WTC11 (cell line): ENCODE measurements at places on chromosomes 2 and 18.

- no peak for DNase-seq
These were observed 309.7 kb downstream of the IRS1 start for GRCh38 chr2:226489775-226490541.

- no peak for DNase-seq
These were observed 133.5 kb downstream of the FAM124B start for GRCh38 chr2:224268441-224268840.

DNA sequence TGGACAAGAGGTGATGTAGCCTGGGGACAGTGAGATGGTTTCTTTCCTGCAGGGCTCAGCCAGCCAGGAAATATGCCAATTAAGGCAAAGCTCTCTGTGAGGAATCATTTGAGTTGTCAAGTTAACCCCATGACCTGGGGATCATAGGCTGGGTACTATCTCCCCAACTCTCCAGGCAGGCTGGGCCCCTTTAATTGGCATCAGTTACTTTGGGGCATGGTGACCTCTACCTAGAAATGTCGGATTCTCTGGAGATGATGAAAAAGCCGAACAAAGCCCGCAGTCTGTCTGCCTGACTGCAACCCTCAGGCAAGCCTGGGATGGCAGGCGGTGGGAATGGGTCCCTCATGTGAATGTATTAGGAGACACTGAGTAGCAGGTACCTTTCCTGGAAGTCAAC lies 193.5 kb upstream of the SMAD2 start:
- DNase-seq: no peak

DNA sequence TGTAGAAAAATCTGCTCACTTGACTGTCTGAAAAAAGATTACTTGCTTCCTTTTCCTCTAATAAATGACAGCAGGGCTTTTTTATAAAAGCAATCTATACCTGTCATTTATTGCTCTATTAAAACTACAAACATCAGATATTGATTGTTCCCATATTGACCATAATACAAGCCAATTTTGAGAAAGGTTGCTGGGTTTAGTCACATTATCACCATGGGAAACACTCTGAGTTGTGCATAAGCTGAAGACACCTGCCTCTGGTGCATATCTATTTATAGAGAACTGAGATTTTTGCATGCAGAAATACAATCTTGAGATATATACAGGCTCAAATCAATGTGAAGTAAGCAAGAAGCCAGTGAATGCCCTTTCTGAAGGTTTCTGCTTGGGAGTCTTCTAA lies 853.9 kb downstream of the DCC start:
- DNase-seq: no peak

DNA sequence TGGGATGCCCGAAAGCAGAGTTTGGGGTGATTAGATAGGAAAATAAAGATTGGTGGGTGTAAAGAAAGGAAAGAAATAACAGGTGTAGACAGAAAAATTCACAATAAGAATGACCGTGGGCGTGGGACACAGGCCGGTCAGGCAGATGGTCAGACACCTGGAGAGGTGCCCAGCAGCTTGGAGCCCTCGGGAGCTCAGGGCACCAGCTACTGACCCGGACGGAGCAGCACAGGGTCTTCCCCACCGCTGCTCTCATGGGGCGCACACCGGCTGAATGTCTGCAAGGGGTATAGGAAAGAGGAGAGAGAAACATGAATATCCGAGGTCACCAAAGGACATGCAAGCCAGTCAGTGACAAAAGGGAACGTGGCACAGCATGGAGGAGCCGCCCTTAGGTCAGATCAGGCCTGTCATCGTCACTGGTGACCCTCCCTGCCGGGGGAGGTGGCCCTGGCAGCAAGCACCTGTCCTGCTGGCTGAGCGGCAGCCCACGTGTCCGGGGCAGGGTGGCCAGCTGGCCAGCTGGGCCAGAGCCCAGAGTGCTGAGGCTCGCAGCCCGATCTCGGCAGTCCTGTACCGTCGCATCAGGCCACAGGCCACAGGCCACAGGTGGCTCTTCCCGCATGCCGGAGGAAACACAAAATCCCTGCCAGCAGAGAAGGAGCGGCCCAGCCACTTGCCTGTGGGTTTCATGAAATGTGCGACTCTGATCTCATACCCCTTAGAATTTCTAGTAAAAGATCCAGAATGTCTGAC lies 112.0 kb upstream of the NDUFV2 start:
- DNase-seq: no peak

GRCh38 chr2:85751627-85752026 lies 2.2 kb upstream of the ATOH8 start:
- no peak for DNase-seq

- no peak for DNase-seq
These were observed 3.9 kb upstream of the C2orf69 start for GRCh38 chr2:199907008-199907714.

GRCh38 chr2:36071698-36072097 lies 283.9 kb upstream of the CRIM1 start:
- no peak for DNase-seq

GRCh38 chr2:133982256-133982655 lies 271.6 kb upstream of the MGAT5 start:
- no peak for DNase-seq

DNA sequence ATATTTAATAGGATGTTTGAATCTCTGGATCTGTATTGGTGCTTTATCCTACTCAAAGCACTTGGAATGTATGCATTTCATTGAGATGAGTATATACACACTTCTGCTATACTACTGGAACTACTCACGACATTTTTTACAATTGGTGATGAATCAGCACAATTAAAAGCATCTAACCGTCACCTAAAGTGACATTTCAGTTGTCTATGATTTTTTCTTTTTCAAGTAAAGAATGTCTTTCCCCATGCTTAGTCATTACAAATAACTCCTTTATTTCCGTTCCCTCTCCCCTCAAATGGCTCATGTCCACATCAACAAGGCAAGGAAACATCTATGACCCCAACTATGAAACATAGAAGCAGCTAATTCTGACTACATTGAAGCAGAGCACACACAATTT lies 77.3 kb downstream of the CLIP4 start:
- DNase-seq: no peak

GRCh38 chr18:24983566-24984139 lies 368.3 kb downstream of the ZNF521 start:
- no peak for DNase-seq

- no peak for DNase-seq
These were observed 217.2 kb downstream of the TMEM163 start for GRCh38 chr2:134501476-134502091.

DNA sequence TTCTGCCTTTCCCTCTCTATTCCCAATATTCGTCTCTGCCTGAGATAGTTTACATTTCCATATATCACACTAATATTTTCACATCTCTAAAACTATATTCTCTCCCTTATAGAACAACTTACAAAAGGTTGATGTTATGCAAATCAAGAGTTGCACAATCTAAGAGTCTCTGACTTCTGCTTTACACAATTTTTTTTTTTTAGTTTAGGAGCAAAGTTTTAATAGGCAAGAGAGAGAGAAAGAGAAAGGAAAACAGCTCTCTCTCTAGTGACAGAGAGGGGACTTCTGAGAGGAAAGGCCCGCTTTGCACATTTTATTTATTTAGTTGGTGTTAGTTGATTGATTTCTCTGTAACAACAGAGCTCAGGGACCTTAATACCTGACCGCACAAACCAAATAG lies 380.2 kb downstream of the TXNL1 start:
- DNase-seq: no peak

DNA sequence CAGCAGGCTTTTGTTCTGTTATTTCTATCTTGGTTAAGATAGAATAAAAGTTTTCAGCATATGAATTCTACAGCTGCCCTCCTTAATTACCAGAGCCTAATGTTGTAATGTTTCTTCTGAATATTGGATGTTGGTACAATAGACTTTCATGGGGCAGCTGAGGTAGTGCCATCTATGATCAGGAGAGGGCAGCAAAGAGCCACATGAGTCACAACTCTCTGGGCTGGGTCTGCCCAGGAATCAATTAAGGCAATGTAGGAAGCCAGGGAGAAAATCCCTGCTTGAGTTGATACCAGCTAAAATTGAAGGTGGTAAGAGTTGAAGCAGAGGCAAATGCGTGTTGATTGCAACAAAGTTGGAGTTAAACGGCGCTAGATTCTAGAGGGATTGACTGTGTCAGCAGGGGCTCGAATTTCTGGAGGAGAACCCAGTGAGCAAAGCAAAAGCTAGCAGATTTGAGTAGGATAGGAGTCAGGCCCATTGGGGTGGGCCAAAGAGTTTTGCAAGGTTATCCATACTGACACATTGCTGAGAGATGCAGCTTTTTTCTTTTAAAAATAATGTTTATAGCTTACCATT lies 10.6 kb upstream of the MC5R start:
- DNase-seq: peak; percentile 72

GRCh38 chr2:191675807-191676721 lies 1.9 kb upstream of the NABP1 start:
- DNase-seq: no peak

GRCh38 chr2:119158563-119159347 lies at the start of gene C1QL2:
Gene C1QL2, minus strand, starts transcription at chr2:119158751. Its CDS starts 482 bp downstream, at chr2:119158269.
- DNase-seq: peak; percentile 66

GRCh38 chr2:233059547-233059796 lies 670 bp upstream of the INPP5D start:
- peak; percentile 44 for DNase-seq

- no peak for DNase-seq
These were observed 5.6 kb downstream of the PPP4R1 start for GRCh38 chr18:9608728-9609127.

DNA sequence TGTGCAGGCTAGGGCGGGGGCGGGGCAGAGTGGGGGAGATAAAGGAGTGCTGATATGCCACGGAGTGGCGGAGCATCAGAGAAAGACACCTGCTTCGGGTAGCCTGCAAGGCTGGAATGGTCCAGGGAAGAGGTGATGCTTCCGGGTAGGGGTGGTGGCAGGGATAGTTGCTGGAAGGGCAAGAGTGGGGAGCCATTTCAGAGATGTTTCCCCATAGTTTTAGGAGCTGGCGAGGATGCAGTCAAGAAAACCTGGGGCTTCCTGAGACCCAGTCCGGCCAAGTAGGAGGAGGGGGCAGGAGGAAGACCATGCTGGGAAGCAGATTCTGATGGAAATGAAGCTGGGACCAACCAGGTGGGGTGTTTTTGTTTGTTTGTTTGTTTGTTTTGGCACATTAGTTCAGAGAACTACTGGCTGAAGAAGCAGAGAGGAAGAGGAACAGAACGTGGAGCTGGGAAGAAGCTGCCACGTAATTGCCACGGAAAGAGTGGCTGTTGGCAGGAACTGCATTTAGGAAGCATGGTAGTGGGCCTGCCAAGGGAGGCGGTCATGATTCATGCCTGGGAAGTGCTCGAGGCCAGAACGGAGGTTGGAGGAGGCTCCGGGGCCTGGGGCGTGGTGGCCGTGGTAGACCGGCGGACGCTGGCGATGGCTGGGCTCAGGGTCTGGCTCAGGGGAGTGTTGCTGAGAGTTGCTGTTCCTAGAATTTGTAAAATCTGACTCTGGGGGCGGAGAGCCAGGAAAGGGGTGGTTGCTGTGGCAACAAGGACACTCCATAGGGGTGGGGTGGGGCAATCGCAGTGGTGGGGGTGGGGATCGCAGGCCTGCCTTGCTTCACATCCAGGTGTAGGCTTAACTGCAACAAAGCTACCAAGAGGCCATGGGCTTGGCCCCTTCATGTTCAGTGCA lies 8.6 kb upstream of the INPP5D start:
- DNase-seq: peak; percentile 81

- peak; percentile 36 for DNase-seq
These were observed 55.9 kb downstream of the CACNB4 start for GRCh38 chr2:152042636-152043615.

- DNase-seq: no peak
These were observed 216.4 kb downstream of the LPIN1 start for GRCh38 chr2:11962707-11963328.

DNA sequence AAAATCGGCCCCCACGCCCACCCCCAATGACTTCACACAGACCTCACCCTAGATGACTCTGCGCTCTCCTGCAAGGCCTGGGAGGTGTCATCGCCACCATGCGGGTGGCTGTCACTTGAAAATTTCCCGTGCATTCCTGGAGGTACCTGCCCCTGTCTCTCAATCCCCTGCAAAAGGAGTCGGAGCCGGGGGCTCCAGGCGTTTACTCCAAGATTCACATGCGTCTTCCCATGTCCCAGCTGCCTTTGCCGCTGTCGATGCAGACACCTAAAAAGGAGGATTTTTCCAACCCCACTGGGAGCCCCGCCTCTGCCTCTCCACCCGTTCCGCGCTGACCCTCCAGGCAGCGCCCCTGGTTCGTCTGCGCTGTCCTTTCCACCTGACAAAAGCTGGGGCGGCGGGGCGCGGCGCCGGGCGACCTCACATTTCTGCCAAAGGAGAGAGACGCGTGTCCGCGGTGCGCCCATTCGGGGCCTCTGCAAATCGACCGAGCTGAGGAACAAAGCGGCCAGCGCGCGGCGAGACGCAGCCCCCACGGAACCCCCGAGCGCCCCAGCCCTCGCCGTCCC lies 667 bp downstream of the REEP1 start:
- peak; percentile 41 for DNase-seq

DNA sequence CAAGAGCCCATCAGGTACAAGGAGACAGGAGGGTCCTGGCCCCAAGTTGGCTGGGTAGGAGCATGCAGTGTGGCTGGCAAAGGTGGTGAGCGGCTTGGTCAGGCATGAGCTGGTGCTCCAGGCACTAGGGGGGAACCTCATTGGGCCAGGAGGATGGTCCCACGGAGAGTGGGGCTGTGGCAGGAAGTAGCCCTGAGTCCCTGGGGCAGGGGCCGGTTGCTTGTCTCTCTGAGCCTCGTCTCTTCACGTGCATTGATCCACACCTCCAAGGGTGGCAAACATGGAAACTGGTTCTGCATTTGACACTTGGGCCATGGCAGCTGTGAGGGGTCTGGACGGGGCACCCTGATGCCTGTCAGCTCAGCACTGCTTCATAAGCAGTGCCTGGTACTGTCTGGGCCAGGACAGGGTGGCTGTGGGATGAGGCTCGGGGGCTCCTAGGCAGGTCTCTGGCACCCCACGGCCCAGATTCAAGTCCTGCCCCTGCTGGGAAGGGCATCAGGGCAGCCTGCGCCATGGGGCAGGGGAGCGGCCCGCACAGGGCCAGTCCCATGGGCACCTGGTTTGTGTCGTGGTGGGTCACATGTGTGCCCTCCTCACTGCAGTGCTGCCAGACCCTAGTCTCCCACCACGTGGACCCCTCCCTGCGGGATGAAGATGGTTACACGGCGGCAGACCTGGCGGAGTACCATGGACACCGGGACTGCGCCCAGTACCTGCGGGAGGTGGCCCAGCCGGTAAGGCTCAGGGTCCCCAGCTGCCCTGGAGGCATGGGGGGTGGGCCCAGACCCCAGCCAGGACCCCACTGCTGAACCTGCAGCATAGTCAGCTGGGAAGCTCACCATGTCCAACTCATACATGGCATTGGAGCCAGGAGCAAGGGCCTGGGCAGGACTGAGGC lies 16.4 kb downstream of the ESPNL start:
- no peak for DNase-seq

GRCh38 chr18:59274533-59274928 lies 1.3 kb upstream of the RAX start:
- DNase-seq: no peak

- no peak for DNase-seq
These were observed 351.8 kb upstream of the TMEFF2 start for GRCh38 chr2:192546565-192546964.
